ENCODE measurements at places on chromosomes 16 and 17.

- DNase-seq, result no peak
Observed at GRCh38 chr16:84927621-84928591, 83.4 kb downstream of the ZDHHC7 start.

GRCh38 chr17:42667088-42667951 is 8.2 kb downstream of the TUBG2 start:
- peak; percentile 90 for DNase-seq

- DNase-seq, result no peak
Observed at GRCh38 chr17:4214157-4214556, 49.6 kb downstream of the ANKFY1 start.

DNA sequence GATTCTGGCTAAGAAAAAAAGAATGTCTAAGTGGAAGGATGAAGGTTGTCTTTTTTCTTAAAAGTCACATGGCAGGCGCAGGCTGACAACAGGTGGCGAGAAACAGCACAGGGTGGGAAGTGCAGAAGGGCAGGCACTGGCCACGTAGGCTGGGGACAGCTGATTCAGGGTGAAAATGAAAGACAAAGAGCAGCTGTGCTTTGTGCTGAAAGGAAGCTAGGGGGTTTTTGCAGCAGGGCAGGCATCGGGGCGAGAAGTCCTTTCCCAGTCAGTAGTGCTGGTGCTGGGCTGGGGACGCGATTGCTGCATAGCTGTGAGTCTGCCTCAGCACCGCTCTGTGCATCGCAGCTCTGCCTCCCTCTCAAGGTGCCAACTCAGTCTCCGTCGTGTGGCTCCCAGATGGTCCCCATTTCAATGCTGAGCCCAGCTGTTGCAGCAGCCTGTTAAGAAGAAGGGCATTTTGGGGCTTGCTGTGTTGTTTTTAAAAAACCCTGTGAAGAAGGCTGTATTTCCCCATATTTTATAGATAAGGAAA is 183.1 kb upstream of the CCL2 start:
- DNase-seq, result no peak

GRCh38 chr16:89363621-89364393 is 126.6 kb downstream of the ANKRD11 start:
- peak; percentile 48 for DNase-seq

GRCh38 chr17:31688701-31689100 is 170.3 kb downstream of the COPRS start:
- no peak for DNase-seq

GRCh38 chr16:75555707-75556430 is at the start of gene TMEM231:
Gene TMEM231 (minus strand): TSS chr16:75556252. CDS start chr16:75556209, 43 bp downstream.
- DNase-seq, result peak; percentile 96

DNA sequence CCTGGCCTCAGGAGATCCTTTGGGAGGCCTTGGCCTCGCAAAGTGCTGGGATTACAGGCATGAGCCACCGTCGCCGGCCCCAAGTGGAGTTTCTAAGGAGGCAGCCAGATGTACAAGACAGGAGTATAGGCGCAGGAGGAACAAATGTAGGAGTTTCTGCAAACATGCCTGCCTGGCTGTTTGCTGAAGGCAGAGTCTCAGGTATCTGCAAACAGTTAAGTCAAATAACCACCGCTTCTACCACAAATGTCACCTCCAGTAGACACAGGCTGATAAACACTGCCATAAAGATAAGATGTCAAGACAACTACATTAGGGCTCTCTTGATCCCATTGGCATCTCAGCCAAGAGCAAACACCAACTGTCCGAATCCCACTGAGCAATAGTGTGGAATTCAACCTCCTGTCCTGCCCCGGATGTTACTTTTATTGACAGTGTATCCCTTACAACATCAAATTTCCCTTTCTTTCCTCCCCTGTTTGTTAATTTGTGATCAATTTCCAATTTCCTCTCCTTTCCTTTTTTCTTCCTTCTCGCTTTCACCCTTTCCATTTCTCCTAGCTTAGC is 5.6 kb upstream of the COG1 start:
- DNase-seq, result no peak

DNA sequence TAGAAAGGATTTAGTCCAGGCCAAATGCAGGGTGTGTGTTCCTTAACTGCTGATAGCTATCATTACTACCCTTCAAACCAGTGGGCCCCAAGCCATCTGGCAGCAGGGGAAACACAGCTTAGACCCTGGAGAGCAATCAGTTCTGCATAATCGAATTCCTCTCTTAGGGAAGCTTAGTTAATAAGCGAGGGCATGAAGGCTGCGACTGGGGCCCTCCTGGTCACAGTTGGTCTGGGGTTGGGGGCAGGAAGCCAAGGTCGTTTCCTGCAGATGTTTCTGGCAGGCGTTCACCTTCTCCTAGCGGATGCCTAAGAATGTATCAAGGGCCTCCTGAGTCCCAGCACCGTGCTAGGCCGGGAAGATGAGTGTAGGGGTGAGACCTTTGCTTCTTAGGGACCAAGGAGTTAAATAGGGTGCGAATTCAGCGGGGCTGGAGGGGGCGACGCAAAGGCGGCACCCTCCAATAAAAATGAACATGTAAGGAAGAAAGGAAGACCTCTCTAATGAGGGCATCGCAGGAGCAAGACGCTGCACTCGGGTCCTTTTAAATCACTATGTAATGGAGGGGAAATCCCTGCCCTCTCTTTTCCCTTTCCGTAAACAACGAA is 16.5 kb upstream of the EEF2K start:
- no peak for DNase-seq

- no peak for DNase-seq
Observed at GRCh38 chr17:5396612-5397011, 22.9 kb downstream of the NUP88 start.

DNA sequence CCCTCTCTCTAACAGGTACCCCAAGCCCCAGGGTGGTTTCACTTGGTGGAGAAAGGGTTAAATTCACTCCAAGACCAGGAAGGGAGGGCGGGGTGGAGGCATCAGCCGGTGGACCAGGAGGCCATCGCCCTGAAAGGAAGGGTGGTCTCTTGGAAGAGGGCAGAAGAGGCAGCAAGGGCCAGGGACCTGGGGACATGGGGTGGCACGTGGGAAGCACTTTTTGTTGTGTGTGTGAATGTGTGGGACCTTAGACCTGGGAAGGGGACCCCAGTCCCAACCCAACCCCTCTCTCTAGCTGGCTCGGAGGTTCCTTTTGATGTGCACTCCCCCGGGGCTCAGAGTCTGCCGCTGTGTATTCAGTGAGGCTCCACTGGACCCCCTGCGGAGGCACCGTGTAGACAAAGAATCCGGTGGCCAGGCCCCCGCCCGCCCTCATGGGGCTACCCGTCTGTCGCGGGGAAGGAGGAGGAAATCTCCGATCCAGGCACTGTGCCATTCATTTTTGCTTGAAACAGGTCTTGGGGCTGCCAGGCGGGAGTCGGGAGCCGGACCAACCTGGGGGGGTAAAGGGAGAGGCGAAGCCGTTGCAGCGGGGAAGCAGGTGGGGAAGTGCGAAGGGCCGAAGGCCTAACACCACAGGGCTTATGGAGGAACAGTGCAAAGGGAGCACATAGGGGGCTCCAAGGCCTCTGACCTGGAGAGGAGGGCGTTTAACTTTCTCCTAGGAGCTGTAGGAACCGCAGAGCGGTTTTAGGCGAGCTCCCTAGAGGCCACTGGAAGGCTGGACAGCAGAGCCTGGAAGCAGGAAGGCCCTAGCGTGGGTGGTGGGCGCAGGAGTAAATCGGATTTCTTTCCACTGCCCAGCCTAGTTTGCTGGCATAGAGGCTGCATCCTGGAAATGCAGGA is 3.2 kb upstream of the WNT3 start:
- no peak for DNase-seq

DNA sequence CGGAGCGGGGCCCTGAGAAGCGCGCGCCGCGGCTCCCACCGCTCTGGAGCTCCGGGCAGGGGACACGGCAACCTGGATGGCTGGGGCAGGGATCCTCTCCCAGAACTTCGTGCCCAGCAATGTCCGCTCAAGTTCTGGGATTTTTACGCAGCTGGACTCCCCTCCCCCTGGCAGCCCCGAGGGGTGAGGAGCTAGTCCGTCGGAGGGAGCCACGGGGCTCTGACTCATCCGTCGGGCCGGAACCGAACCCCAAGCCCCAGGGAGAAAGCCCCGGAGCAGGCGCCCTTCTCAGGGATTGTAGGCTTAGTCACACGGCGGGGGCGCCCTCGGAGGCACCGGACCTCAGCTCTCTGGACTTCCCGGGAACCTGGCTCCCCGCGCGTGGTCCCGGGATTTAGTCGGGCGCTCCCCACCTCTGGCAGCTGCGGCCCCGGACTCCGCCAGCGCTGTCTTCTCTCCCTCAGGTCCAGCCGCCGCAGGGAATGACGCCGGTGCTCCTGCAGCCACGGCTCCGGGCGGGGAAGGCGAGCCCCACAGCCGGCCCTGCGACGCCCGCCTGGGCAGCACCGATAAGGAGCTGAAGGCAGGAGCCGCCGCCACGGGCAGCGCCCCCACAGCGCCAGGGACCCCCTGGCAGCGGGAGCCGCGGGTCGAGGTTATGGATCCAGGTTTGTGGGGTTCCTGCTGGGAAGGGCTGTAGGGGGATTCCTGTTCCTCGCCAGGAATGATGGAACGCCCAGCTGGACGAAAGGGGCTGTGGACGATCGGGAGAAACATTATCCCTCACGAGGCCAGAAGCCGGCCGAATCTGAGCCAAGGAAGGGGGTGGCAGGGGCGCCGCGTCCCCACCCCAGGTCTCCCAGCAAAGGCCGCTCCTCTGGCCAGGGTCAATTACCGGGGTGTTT is 830 bp downstream of the SPHK1 start:
- DNase-seq, result peak; percentile 74

GRCh38 chr17:28509789-28510188 is 3.6 kb downstream of the FOXN1 start:
- DNase-seq, result no peak

GRCh38 chr16:77781091-77781490 is 7.3 kb upstream of the VAT1L start:
- no peak for DNase-seq

DNA sequence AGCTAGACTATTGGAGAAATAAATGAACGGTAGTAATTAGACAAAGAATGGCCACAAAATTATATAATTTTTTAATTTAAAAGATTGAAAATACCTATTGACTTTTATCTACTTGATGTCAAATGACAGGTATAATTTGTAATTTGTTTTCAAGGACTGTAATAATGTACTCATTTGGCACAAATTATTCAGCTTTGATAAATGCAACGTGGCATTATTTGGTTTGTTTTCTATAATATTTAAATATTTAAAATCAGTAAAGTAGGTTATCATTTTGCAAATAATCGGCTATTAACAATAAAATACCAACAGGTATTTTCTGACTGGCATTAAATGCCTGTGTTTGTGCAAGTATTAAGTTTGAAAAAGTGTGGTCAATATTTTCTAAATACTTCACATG is 60.6 kb downstream of the CDH11 start:
- DNase-seq, result no peak

DNA sequence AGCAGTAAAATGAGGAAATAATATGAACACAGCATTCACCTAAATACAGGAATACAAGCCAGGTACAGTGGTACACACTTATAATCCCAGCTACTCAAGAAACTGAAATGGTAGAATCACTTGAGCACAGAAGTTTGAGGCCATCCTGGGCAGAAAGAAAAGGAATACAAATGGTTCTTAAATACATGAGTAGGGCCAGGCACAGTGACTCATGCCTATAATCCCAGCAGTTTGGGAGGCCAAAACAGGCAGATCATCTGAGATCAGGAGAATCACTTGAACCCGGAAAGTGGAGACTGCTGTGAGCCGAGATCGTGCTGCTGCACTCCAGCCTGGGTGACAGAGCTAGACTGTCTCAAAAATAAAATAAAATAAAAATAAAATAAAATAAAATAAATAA is 23.0 kb upstream of the SMG8 start:
- no peak for DNase-seq

GRCh38 chr17:51351890-51352289 is 91.5 kb downstream of the UTP18 start:
- DNase-seq, result no peak
